Activated T-helper 1 cell treated with anti-CD3 and anti-CD28 coated beads, Interleukin-12 subunit alpha, Interleukin-12 subunit beta, Interleukin-2, Interleukin-4 antibody, amounts not matched to agents 30 ng/mL and 10 ng/mL and 1 ng/mL, durations not matched to agents 14 hours and 24 hours and 36 hours (primary cell): ENCODE measurements at places on chromosomes 1 and 21.

- DNase-seq, result no peak
These were observed 43.6 kb upstream of the SYNC start for GRCh38 chr1:32746130-32746529.

- no peak for DNase-seq
These were observed 28.8 kb downstream of the SAMD13 start for GRCh38 chr1:84330125-84330984.

DNA sequence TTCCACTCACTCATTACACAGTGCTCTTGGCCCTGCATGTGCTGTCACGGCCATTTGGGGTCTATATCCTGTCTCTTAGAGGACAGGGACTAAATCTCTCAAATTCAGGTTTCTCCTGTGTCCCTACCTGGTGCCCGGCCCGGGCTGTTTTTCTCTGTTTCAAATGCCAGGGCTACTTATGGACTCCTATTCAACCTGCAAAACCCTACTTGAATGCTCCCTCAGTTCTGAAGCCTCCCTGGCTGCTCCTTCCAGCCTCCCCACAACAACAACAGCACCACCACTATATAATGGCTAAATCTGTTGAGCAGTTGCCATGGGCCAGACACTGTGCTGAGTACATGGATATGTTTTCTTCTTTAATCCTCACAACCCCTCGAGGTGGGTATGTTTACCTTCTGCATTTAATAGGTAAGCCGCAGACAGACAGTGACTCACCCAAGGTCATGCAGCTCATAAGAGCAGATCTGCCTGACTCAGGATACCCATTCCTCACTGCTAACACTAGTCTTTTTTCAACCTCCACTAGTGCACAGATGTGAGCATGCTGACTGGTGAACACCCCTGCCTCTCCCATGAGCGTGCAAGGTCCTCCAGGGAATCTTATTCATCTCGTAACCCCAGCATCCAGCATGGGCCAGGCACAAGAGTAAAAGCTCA is 29.9 kb downstream of the DHRS3 start:
- no peak for DNase-seq

GRCh38 chr1:233520261-233521191 is 93.4 kb upstream of the KCNK1 start:
- DNase-seq, result no peak

GRCh38 chr1:213176341-213176740 is 125.3 kb downstream of the RPS6KC1 start:
- DNase-seq, result no peak

- no peak for DNase-seq
These were observed 4.9 kb downstream of the PBX1 start for GRCh38 chr1:164563721-164564360.

- no peak for DNase-seq
These were observed 247.7 kb upstream of the PTBP2 start for GRCh38 chr1:96473791-96474434.

DNA sequence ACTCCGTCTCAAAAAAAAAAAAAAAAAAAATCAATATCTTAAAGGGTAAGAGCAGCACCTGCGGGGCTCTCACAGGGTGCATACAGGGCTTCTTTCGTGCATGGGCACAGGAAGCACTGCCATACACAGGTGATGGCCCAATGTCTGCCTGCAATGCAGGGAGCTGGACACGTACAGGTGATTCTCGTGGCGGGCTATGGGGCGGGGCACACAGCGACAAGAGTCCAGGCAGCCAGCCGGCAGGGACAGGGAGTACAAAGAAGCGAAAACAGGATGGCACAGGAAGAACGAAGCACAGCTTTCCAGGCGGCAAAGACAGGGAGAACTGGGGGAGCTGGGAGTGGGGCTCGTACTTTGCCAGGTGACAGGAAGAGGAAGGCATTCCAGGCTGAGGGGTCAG is 1.6 kb downstream of the KIF17 start:
- DNase-seq, result no peak

DNA sequence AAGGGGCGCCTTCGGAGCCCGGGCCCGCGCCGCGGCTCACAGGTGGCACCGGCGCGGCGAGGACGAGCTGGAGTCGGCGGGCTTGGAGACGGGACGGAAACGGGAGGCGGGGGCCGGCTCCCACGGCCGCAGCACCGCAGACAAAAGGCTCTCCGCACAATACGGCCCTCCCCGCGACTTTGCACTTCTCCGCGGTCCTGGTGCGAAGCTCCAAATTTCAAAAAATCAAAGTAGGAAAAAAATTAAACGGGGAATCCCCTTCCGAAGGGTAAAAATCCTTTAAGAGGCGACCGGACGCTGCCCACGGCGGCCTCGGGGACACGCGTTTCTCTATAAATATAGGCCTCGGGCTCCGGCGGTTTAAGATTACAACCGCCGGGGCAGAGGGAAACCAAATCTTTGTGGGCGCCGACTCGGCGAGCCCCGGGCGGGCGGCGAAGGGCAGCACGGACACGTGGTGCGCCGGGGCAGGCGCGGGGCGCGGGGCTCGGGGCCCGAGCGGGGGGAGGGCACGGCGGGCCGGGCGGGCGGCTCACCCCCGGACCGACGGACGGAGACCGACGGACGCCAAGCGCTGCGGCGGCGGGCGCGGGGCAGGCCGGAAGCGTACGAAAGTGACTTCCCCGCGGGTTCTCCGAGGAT is 453 bp downstream of the PABPC4 start:
- peak; percentile 29 for DNase-seq

- peak; percentile 63 for DNase-seq
These were observed 788 bp upstream of the TXNIP start for GRCh38 chr1:145997016-145997717.

- no peak for DNase-seq
These were observed 193.9 kb upstream of the LMO4 start for GRCh38 chr1:87134625-87135328.

GRCh38 chr21:16113052-16113715 is 383.4 kb downstream of the USP25 start:
- no peak for DNase-seq

GRCh38 chr1:3329640-3330281 is 124.7 kb upstream of the ARHGEF16 start:
- DNase-seq, result no peak

- DNase-seq, result no peak
These were observed 32.8 kb downstream of the LHX4 start for GRCh38 chr1:180262628-180263488.

GRCh38 chr1:179095924-179096323 is 14.1 kb downstream of the TOR3A start:
- no peak for DNase-seq

DNA sequence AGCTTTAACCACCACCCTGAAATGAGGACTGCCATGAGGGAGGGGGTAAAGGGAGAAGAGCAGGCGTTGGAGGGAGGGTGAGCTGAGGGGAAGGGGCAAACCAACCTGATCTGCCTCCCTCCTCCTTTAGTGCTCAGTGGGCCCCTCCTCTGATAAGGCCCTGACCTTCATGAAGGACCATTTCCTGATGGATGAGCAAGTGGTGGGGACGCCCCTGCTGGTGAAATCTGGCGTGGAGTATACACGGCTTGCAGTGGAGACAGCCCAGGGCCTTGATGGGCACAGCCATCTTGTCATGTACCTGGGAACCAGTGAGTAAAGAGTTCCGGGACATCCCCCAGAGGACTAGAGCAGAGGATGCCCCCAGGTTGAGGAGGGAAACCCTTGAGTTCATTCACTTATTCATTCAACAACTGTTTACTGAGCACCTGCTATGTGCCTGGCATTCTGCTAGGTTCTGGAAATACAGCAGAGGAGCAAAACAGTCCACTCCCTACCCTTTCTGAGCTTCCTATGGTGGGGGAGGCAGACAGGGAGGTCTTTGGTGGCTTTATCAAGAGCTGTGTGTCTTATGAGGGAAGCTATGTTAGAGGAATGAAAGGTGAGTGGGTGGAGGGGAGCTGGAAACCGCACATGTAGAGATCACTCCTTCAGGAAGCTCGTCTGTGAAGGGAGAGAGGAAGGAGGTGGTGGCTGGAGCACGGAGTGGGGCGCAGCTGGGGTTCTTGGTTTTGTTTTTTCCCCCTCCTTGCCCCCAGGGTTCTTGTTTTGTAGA is 19.5 kb downstream of the SEMA4A start:
- DNase-seq, result no peak

DNA sequence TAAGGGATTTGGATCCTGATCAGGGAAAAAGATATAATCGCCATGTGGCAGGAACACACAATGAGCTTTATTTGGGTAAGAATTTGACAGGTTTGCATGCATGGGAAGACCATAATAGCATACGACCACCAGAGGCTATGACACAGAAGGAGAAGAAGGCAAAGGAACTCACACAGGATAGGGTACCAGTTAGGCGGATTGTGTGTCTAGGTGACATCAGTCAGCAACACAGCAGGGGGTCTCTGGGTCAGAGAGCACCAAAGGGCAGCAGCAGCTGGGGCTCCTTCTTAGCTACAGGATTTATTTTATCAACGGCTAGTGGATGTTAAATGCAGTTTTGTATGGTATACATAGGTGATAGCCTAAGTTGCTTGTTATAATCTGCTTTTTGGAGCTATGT is 551.3 kb downstream of the KCNT2 start:
- no peak for DNase-seq
